Thyroid gland (tissue), 4 donors: ENCODE measurements at places on chromosomes 3 and 15.
A peak's percentile ranks its signal among the peaks of the same experiment; 100 is the strongest.

- peak; percentile 39 for DNase-seq
Measured at GRCh38 chr3:10286596-10287295, 6.0 kb downstream of the GHRL start.

- no peak for DNase-seq
Measured at GRCh38 chr15:57272771-57273357, 103.4 kb upstream of the CGNL1 start.

DNA sequence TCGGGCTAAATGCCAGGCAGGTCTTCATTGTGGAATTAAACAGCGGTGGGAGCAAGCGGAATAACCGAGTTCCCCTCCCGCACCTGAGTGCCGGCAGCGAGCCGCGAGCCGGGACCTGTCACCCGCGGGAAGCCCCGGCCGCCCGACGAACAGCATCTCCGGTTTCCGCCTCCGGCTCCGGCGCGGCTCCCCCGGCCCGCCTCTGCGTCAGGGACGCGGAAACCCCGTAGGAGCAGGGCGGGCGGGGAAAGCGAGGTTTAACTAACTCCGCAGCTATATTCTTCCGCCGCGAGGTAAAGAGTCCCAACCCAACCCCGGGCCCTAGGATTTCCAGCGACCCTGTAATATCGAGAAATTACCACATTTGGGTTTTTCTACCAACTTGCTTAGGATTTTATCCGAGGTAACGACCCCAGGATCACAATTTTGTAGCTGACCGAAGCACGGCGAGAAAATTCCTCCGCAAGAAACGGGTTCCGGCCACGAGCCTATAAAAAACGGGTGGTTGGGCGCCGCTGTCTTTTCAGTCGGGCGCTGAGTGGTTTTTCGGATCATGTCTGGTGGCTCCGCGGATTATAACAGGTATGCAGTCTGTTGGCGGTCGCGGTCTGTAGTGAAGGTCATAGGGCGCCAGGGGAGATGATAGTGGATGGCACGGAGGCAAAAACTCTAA lies at the start of gene EIF4A2:
Gene EIF4A2 (plus strand): TSS at position 520 of the 673 bp plus-strand sequence. CDS start 34 bp downstream, at position 554.
- DNase-seq, result peak; percentile 91

GRCh38 chr3:133295944-133296917 lies 103.6 kb upstream of the BFSP2 start:
- DNase-seq, result no peak

- no peak for DNase-seq
Measured at GRCh38 chr3:172853005-172853404, 102.5 kb downstream of the ECT2 start.

GRCh38 chr3:154188846-154189245 lies 67.7 kb downstream of the ARHGEF26 start:
- DNase-seq, result no peak

DNA sequence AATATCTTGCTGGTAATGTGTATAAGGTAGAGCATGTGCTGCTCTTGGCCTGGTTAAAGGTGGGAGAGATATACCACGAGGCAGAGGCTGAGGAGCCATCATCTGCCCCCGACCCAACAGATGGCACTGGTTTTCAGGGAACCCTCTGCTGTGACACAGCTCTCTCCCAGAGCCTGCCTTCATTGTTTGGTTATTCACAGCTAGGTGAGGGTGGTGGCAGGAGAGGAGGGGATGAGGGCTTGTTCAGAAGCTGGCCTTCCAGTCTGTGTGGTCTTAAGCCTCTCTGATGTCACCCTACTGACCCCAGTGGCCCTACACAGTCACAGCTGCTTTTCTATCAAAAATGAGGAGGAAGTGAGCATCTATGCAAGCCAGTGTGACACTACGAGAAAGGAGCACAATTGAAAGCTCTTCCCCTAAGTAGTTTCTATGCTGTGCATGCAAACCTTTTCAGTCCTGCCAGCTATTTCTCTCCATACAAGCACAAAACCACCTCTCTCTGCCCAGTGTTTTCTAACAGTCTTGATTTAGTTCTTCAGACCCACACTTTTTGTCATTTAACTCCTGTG lies 258.4 kb upstream of the AGTR1 start:
- no peak for DNase-seq

GRCh38 chr3:42027571-42027970 lies 63.6 kb upstream of the TRAK1 start:
- no peak for DNase-seq
